ENCODE measurements at places on chromosomes 16 and 17.

DNA sequence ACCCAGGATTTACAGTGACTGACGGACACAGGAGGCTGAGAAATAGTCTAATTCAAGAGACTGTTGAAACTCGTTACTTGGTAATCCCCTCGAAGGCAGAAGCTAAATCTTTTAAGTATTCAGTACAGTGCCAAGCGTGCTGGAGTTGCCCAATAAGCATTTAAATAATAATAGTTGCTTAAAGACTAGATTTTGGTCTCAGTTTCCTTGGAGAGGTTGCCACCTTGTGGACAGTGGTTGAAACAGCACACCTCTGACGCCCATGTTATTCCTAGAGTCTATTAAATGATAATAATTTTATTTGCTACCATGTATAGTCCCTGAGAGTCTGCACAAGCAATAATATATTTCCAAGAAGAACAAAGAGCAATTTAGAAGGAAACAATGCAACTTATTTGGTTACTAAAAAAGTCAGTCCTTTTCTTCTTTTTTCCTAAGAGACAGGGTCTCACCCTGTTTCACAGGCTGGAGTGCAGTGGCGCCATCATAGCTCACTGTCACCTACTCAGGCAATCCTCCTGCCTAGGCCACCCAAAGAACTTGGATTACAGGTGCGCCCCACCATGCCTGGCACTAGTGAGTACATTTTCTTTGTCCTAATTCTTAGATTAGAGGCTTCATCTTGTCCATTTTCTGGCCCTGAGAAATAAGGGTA lies 138.0 kb upstream of the NUDT7 start:
- DNase-seq = peak; percentile 50
- H3K27me3 ChIP-seq = no peaks in the 10 kb centered on the region
- no peak overlapping the region for H3K4me3 ChIP-seq
- no peak overlapping the region for H3K27ac ChIP-seq
- H3K36me3 ChIP-seq = no peaks in the 10 kb centered on the region
- H3K4me1 ChIP-seq = no peaks in the 10 kb centered on the region

DNA sequence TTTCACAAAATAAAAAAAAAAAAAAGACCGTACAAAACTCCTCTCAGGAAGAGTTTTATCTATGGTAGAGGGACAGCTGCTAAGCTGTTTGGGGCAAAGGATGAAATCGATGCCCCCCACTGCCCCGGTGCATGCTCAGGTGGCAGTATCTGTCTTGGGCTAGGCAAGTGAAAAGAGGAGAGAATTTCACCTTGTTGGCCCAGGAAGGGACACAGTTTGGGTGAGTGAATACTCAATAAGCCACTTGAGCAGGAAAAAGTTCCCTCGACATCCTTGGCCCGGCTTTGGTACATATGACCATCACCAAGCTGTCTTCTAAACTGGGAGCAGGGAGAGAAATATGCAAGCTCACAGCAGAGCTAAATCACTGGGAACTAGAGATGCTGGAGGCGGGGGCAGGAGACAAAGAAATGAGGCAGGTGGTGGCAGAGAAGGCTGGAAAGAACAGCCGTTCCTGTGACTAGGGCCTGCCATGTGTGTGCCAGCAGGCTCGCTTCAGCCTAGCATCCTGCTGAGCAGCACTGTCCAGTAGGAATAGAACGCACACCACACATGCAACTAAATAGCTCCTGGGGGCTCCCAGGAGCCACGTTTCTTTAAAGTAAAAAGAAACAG lies 8.2 kb upstream of the EIF1 start:
- DNase-seq = no peak
- no peaks in the 10 kb centered on the region for H3K27me3 ChIP-seq
- no peaks in the 10 kb centered on the region for H3K36me3 ChIP-seq
- no peak overlapping the region for H3K4me3 ChIP-seq
- H3K4me1 ChIP-seq = peaks cover 16% of the 10 kb centered on the region

DNA sequence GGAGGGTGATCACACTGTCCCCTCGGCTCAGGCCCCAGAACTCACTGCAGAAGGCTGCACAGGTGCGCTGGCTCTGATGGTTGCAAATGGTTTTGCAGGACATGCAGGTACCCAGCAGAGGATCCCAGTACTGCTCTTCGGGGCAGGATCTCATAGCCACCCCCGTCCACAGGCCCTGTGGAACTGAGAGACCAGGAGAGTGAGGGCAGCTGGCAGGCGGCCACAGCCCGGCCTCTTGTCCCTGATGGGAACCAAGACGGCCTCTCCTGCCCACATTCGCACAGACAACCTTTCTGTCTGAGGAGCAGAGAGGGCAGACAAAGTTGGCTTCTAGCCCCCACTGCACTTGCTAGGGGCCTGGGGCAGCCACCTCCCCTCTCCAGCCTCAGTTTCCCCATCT lies 19.5 kb downstream of the TNFRSF13B start:
- peaks cover 4% of the 10 kb centered on the region for H3K27me3 ChIP-seq
- no peaks in the 10 kb centered on the region for H3K4me1 ChIP-seq
- no peak overlapping the region for H3K27ac ChIP-seq
- H3K36me3 ChIP-seq = no peaks in the 10 kb centered on the region
- DNase-seq = no peak

GRCh38 chr16:16025214-16025968 lies 76.0 kb downstream of the ABCC1 start:
- DNase-seq = peak; percentile 24
- no peak overlapping the region for H3K4me3 ChIP-seq
- peaks cover 6% of the 10 kb centered on the region for H3K36me3 ChIP-seq
- no peaks in the 10 kb centered on the region for H3K27me3 ChIP-seq
- H3K27ac ChIP-seq = no peak overlapping the region
- peaks cover 13% of the 10 kb centered on the region for H3K4me1 ChIP-seq

GRCh38 chr16:57815987-57816745 lies 13.9 kb upstream of the KIFC3 start:
- peak overlapping the region; percentile 43 for H3K27ac ChIP-seq
- H3K4me1 ChIP-seq = peaks cover 13% of the 10 kb centered on the region
- no peak for DNase-seq
- H3K27me3 ChIP-seq = no peaks in the 10 kb centered on the region

- H3K27me3 ChIP-seq = no peaks in the 10 kb centered on the region
- no peak for DNase-seq
- no peak overlapping the region for H3K27ac ChIP-seq
- no peaks in the 10 kb centered on the region for H3K4me1 ChIP-seq
- no peak overlapping the region for H3K4me3 ChIP-seq
Measured at GRCh38 chr16:14003074-14003570, 68.0 kb upstream of the MRTFB start.

GRCh38 chr16:88957433-88957767 lies 19.6 kb downstream of the CBFA2T3 start:
- no peaks in the 10 kb centered on the region for H3K36me3 ChIP-seq
- DNase-seq = no peak
- no peak overlapping the region for H3K4me3 ChIP-seq
- H3K27ac ChIP-seq = no peak overlapping the region

DNA sequence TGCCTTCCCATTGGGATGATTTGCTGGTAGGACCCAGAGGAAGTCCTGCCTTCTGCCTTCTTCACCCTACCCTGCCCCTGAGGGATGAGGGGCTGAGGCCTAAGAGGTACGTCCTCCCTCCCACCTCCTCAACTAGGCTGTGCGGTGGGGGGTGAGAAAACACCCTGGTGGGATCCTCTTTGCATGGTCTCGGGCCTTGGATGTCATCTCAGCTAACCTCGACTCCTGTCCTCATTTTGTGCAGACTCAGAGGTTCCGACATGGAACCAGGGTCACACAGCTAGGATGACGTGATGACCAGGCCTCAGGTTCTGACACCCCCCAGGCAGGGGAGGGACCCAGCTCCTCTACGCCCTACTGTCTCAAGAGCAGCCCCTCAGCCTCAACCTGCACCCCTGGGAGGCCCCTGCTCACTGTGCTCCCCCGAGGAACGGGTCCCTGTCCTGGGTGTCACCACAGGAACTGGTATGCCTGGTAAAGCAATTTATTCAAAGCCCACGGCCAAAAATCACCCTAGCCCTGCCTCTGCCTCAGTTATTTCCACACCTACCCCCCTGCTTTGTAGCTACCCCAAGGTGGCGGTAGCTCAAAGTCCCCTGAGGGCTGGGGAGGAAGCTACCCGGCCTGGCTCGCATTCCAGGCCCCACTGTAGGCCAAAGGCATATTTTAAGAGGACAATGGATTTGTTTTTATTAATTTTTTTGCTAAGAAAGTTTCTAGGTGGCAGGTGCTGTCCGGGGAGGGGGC lies 17.5 kb downstream of the UNC13D start:
- no peaks in the 10 kb centered on the region for H3K27me3 ChIP-seq
- no peak for DNase-seq
- peaks cover 17% of the 10 kb centered on the region for H3K4me1 ChIP-seq
- H3K4me3 ChIP-seq = no peak overlapping the region
- peaks cover 8% of the 10 kb centered on the region for H3K36me3 ChIP-seq

- H3K4me1 ChIP-seq = no peaks in the 10 kb centered on the region
- H3K27me3 ChIP-seq = no peaks in the 10 kb centered on the region
- no peaks in the 10 kb centered on the region for H3K36me3 ChIP-seq
- no peak for DNase-seq
- no peak overlapping the region for H3K27ac ChIP-seq
- H3K4me3 ChIP-seq = no peak overlapping the region
Measured at GRCh38 chr17:58301504-58302150, 20.9 kb upstream of the MPO start.

GRCh38 chr16:67415872-67416793 lies at the start of gene ZDHHC1:
ZDHHC1 (minus strand) TSS chr16:67416477; CDS start chr16:67407775, 8,702 bp downstream.
- DNase-seq = peak; percentile 42
- H3K27me3 ChIP-seq = peaks cover 6% of the 10 kb centered on the region
- H3K36me3 ChIP-seq = no peaks in the 10 kb centered on the region
- peaks cover 8% of the 10 kb centered on the region for H3K4me1 ChIP-seq
- peak within 1 kb of the TSS; percentile 39 for H3K4me3 ChIP-seq

DNA sequence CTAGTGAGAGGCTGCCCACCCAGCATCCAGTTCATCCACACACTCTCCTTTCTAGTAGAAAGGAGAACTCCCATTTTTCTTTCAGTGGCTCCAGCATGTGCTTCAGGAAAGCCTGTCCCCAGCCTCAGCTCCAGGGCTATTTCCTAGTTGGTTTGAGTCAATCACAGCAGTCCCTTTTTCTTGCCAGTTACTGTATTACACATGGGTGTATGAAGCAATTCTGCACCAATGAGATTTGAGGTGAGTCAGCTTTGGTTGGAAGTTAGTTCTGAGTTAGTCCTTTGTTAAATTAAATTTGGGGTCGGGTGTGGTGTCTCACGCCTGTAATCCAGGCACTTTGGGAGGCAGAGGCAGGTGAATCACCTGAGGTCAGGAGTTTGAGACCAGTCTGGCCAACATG lies 24.8 kb downstream of the RAD51D start:
- H3K36me3 ChIP-seq = no peaks in the 10 kb centered on the region
- DNase-seq = no peak
- no peak overlapping the region for H3K27ac ChIP-seq
- H3K4me1 ChIP-seq = peaks cover 4% of the 10 kb centered on the region

DNA sequence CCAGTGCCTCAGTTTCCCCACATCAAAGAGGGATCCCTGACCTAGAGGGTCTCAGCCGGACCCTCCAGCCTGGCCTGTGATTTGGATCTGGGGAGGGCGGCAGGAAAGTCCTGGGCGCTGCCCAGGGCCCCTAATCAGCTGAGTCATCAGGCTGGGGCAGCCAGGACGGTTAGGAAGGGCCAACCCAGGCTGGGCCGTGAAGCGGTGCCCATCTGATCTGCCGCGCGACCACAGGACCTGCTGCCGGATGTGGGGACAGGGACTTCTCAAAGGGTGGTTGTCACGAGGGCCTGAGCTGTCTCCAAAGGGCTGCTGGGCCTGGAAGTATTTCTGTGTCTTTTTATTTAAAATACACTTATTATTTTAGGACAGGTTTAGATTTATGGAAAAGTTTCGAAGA lies 4.4 kb downstream of the TPSAB1 start:
- H3K36me3 ChIP-seq = no peaks in the 10 kb centered on the region
- H3K27me3 ChIP-seq = no peaks in the 10 kb centered on the region
- no peak overlapping the region for H3K27ac ChIP-seq

DNA sequence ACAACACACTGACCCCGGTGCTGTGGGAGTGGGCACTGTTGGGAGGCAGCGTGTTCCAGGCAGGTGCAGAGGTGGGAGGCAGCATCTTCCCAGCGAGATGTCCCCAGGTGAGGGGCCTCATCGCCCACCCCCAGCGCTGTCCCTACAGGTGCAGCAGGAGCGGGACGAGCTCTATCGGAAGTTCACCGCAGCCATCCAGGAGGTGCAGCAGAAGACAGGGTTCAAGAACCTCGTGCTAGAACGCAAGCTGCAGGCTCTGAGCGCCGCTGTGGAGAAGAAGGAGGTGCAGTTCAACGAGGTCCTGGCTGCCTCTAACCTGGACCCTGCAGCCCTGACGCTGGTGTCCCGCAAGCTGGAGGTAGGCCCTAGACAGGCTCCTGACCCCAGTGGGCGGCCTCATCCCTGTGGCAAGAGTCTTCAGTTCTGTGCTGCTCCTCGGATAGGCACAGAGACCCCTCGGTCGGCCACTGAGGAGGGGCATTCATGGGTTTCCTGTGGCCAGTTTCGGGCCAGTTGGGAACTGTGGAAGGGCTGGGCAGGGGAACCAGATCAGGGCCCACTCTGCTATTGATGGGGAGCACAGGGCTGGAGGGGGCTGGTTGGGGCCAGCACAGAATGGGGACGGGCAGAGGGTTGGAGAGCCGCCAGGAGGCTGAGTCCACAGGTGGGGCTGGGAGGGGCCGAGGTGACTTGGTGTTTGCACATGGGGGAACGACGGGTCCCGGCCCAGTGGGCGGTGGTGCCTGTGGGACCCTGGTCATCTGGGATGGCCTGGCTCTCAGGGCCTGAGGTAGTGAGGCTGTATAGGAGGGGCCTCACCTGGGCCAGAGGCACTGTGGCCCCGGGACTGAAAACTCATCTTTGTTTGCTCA lies 21.1 kb upstream of the DBNDD1 start:
- H3K4me3 ChIP-seq = no peak overlapping the region
- no peaks in the 10 kb centered on the region for H3K27me3 ChIP-seq
- H3K36me3 ChIP-seq = no peaks in the 10 kb centered on the region

DNA sequence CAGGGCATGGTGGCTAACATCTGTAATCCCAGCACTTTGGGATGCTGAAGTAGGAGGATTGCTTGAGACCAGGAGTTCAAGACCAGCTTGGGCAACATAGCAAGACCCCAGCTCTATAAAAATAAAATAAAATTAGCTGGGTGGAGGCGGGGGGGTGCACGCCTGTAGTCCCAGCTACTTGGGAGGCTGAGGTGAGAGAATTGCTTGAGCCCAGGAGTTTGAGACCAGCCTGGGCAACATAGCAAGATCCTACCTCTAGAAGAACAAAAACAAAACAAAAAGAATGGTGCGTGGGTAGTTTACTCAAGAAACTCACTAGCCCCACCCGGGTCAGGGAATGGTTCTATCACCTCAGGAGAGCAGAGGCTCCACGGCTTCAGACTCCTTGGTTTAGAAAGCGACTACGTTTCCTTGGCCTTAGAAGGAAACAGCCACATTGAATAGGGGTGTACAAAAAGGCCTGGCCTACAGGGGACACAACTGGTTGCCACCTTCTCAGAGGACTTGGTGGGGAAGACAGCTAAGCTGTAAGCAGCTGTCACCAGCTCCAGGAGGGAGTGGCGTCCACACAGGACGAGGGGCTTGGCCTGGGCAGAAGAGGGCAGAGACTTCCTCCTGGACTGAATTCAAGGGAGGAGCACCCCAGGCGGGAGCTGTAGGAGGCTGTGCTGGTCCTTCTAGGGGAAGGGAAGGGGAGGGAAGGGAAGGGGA lies 716 bp downstream of the TK1 start:
- no peaks in the 10 kb centered on the region for H3K27me3 ChIP-seq
- H3K4me1 ChIP-seq = peaks cover 6% of the 10 kb centered on the region
- no peak for DNase-seq
- H3K27ac ChIP-seq = peak overlapping the region; percentile 18
